Daoy (cell line): ENCODE measurements at places on chromosomes 3 and 15. TPM values are rescaled to one million over a fixed set of nuclear protein-coding genes. Genes with fewer than 3 reads are reported as not detected.

CDCP1 gene
- total RNA-seq = 12.9 and 20.6 TPM in 2 replicates

SHC4 gene
- 0.24 and 1.3 TPM in 2 replicates for total RNA-seq

C3orf18 gene
- 2.4 and 2.6 TPM in 2 replicates for total RNA-seq

IRAK2 gene
- 12.7 and 13.3 TPM in 2 replicates for total RNA-seq

ZNF80 gene
- total RNA-seq = not detected in 2 replicates

INKA1 gene
- not detected in 2 replicates for total RNA-seq

TEX264 gene
- total RNA-seq = 35.0 and 37.2 TPM in 2 replicates

STAC gene
- 3.5 and 8.0 TPM in 2 replicates for total RNA-seq

IL5RA gene
- 0.80 TPM in 1 of 2 replicates, not detected in the other for total RNA-seq

CACNA1D gene
- total RNA-seq = 0.86 and 1.4 TPM in 2 replicates

PIGB gene
- total RNA-seq = 14.2 and 15.0 TPM in 2 replicates

LEO1 gene
- 126 and 151 TPM in 2 replicates for total RNA-seq

GAP43 gene
- total RNA-seq = 0.06 and 0.12 TPM in 2 replicates

CYP8B1 gene
- total RNA-seq = not detected in 2 replicates

ZDHHC23 gene
- 6.0 and 9.2 TPM in 2 replicates for total RNA-seq

BCHE gene
- 1.5 and 1.7 TPM in 2 replicates for total RNA-seq

IGDCC3 gene
- total RNA-seq = not detected in 2 replicates

CPOX gene
- total RNA-seq = 53.9 and 58.9 TPM in 2 replicates

TMEM115 gene
- total RNA-seq = 26.6 and 33.9 TPM in 2 replicates

CFAP161 gene
- 0.69 TPM in 1 of 2 replicates, not detected in the other for total RNA-seq

TMCO5A gene
- total RNA-seq = not detected in 2 replicates

PGBD4 gene
- total RNA-seq = 1.4 and 2.4 TPM in 2 replicates

ZNF621 gene
- 9.9 and 13.0 TPM in 2 replicates for total RNA-seq

PXYLP1 gene
- total RNA-seq = 8.6 TPM in 2 replicates

ASB14 gene
- not detected in 2 replicates for total RNA-seq

ILDR1 gene
- total RNA-seq = not detected in 2 replicates

LRRIQ4 gene
- total RNA-seq = not detected in 2 replicates

TLE3 gene
- 43.9 and 46.0 TPM in 2 replicates for total RNA-seq

OPA1 gene
- 94.2 and 118 TPM in 2 replicates for total RNA-seq

HTR3C gene
- not detected in 2 replicates for total RNA-seq

CYP1A2 gene
- total RNA-seq = not detected in 2 replicates

RBP2 gene
- total RNA-seq = not detected in 2 replicates

SATB1 gene
- total RNA-seq = 12.6 and 15.4 TPM in 2 replicates

CAPN7 gene
- 34.1 and 46.3 TPM in 2 replicates for total RNA-seq

XYLB gene
- 2.1 and 2.5 TPM in 2 replicates for total RNA-seq

B2M gene
- total RNA-seq = 1,867 and 2,010 TPM in 2 replicates

CD200 gene
- 0.06 TPM in 1 of 2 replicates, not detected in the other for total RNA-seq

SLC12A1 gene
- total RNA-seq = not detected in 2 replicates

GP9 gene
- not detected in 2 replicates for total RNA-seq

KCNAB1 gene
- total RNA-seq = 2.6 TPM in 1 of 2 replicates, not detected in the other

IL16 gene
- 0.06 TPM in 1 of 2 replicates, not detected in the other for total RNA-seq

BFSP2 gene
- total RNA-seq = not detected in 2 replicates

HOMER2 gene
- total RNA-seq = 7.9 and 11.1 TPM in 2 replicates

LIPC gene
- 0.74 and 1.5 TPM in 2 replicates for total RNA-seq

TARS3 gene
- 6.2 and 12.7 TPM in 2 replicates for total RNA-seq

ZPLD1 gene
- 0.06 TPM in 1 of 2 replicates, not detected in the other for total RNA-seq

FAM107A gene
- total RNA-seq = 0.11 TPM in 1 of 2 replicates, not detected in the other

IQCH gene
- total RNA-seq = 3.2 and 10.7 TPM in 2 replicates

C3orf52 gene
- total RNA-seq = 14.7 and 18.1 TPM in 2 replicates

XCR1 gene
- total RNA-seq = not detected in 2 replicates

GPR176 gene
- 29.5 and 32.4 TPM in 2 replicates for total RNA-seq

CLDN16 gene
- 0.21 and 0.74 TPM in 2 replicates for total RNA-seq

TMEM42 gene
- total RNA-seq = 8.5 and 11.6 TPM in 2 replicates

ECT2 gene
- total RNA-seq = 115 and 134 TPM in 2 replicates

PODXL2 gene
- total RNA-seq = 55.3 and 78.7 TPM in 2 replicates

MEIS2 gene
- total RNA-seq = 29.3 and 35.3 TPM in 2 replicates

PLXNA1 gene
- total RNA-seq = 25.7 and 28.4 TPM in 2 replicates

B4GALT4 gene
- 15.0 and 15.9 TPM in 2 replicates for total RNA-seq
